ENCODE measurements at places on chromosomes 13 and 19. TPM values are rescaled to one million over a fixed set of nuclear protein-coding genes. Genes with fewer than 3 reads are reported as not detected.

Gene SLITRK6
- not detected for total RNA-seq

DNA sequence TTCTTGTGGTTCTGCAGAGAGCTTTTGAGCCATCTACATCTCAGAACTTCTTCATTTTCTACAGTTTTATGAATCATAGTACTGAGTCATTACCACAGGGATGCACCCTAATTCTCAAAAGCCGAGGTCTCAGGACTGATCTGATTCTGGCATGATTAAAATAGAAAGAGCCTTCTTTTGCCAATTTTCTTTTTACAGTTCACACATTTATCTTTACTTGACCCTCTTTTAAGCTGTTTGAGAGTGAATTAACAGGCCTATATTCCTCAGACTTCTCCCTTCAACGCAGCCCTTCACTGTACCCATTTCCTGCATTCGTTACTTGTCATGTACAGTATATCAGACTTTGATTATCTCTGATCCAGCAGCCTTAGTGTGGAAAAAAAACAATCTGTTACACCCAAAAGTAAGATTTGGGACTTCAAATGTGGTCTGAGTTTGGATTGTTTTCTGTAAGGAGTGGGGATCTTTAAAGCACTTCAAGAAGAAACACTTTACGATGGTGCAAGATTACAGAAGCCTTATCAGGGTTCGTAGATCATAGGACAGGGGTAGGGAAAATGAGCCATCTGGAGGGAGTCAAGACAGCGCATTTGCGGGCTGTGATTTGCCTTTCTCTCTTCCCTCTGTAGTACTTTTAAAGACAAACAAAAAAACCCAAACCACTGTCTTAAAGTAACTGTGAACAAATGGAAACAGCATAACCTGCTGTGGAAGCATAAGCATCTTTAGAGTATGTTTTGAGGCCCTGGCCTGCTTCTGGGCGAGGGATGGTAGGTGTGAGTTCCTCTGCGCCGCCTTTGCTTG lies 15.3 kb upstream of the GPR183 start:
- DNase-seq = no peak

Gene CBY2
- not detected for total RNA-seq

DNA sequence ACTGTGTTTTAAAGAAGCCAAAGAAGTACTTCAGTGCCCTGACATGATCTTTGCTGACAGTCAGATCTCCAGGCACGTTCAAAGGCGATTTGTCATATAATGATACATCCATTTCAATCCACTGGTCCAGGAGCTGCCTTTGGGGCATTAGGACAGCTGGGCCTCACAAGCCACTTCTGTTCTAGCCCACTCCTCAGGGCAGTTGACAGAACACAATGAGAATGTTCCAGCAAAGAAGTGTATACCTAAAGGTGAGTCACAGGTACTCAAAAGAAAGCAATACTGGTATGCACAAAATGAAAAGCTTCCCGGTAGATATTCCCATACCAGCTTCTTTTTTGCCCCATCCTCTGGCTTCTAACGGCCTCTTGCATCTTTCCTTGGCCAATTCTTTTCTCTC lies 12.5 kb upstream of the MAP3K10 start:
- DNase-seq = no peak

DNA sequence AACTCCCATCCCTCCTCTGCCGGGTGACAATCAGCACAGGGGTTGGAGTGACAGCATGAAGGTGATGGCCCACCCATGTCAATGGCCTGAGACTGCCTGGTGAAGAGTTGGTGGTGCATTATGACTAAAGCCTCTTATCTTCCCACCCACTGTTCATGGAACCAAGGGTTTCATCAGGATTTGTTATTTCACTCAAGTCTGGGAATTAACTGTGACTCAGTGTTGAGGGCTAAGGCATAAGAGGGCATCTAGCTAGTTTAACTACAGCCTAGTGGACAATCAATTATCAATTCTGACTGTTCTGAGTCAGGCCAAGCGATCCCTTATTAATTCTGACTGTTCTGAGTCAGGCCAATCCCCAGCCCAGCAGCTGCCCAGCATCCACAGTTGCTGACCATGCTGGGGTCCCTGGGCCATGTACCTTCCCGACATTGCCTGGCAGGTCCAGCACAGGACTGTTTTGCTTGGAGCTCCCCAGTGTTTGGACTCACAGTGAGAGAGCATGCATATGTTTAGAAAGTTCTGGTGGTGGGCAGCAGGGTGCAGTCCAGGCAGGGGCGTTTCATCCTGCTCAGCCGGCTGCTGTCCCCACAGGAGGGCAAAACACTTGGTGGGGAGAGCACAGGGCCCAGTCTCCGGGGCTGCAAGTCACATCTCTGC lies 65.5 kb downstream of the RASL11A start:
- no peak for DNase-seq

Gene KBTBD6
- total RNA-seq = 3.5 TPM

Gene MUC16
- not detected for total RNA-seq

Gene HSPB6
- total RNA-seq = not detected
